Activated CD8-positive, alpha-beta T cell treated with anti-CD3 and anti-CD28 coated beads, Interleukin-2, amount 10 ng/mL, durations not matched to agents 7 days and 5 days (primary cell): ENCODE measurements at places on chromosomes 3 and 15. TPM values are rescaled to one million over a fixed set of nuclear protein-coding genes. Genes with fewer than 3 reads are reported as not detected.
A peak's percentile ranks its signal among the peaks of the same experiment; 100 is the strongest.

The PPARG gene
- total RNA-seq, result not detected

- peaks cover 5% of the 10 kb centered on the region for H3K27me3 ChIP-seq
- H3K27ac ChIP-seq, result no peak overlapping the region
- no peak for DNase-seq
Measured at GRCh38 chr15:35657679-35658311, 111.8 kb upstream of the DPH6 start.

The GNAT1 gene
- not detected for total RNA-seq

- no peaks in the 10 kb centered on the region for H3K4me1 ChIP-seq
- no peaks in the 10 kb centered on the region for H3K36me3 ChIP-seq
- no peak overlapping the region for H3K27ac ChIP-seq
Measured at GRCh38 chr3:139619484-139619883, 58.3 kb downstream of the NMNAT3 start.

The CACNA2D2 gene
- 0.95 TPM for total RNA-seq

The GOLGA8Q gene
- 5.5 TPM for total RNA-seq

DNA sequence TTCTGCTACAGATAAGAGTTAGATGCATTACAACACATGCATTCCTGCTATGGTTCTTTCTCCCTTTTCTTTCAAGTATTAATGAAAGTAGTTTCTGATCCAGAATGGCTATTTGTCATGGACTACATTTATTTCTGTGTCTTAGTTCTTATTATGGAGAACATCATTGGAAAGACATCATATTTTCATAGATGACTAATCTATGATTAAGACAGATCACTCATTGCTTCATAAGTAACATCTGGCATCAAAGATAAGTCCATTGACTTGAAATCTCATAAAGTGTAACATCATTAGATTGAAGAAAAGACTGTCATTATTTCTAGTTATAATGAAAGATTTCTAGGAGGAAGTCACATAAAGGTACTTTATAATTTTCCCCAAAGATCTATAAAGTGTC is 366.7 kb downstream of the NSUN3 start:
- H3K36me3 ChIP-seq, result no peaks in the 10 kb centered on the region
- H3K27ac ChIP-seq, result no peak overlapping the region
- H3K27me3 ChIP-seq, result no peaks in the 10 kb centered on the region
- H3K4me3 ChIP-seq, result no peak overlapping the region
- no peak for DNase-seq

GRCh38 chr3:183218826-183219225 is 34.2 kb upstream of the B3GNT5 start:
- peaks cover 3% of the 10 kb centered on the region for H3K36me3 ChIP-seq
- peaks cover 16% of the 10 kb centered on the region for H3K4me1 ChIP-seq
- no peaks in the 10 kb centered on the region for H3K27me3 ChIP-seq
- DNase-seq, result no peak
- H3K4me3 ChIP-seq, result no peak overlapping the region

The DPPA2 gene
- not detected for total RNA-seq

GRCh38 chr3:47892286-47893040 is 89.5 kb downstream of the DHX30 start:
- H3K27ac ChIP-seq, result no peak overlapping the region
- no peak for DNase-seq
- H3K4me3 ChIP-seq, result no peak overlapping the region
- no peaks in the 10 kb centered on the region for H3K27me3 ChIP-seq

- H3K36me3 ChIP-seq, result peaks cover 6% of the 10 kb centered on the region
- H3K4me1 ChIP-seq, result peaks cover 8% of the 10 kb centered on the region
- no peak overlapping the region for H3K27ac ChIP-seq
- H3K27me3 ChIP-seq, result no peaks in the 10 kb centered on the region
- no peak overlapping the region for H3K4me3 ChIP-seq
Measured at GRCh38 chr15:40688932-40689799, 5.8 kb upstream of the RAD51 start.

The RYR3 gene
- total RNA-seq, result not detected

- H3K36me3 ChIP-seq, result no peaks in the 10 kb centered on the region
- DNase-seq, result no peak
- peaks cover 11% of the 10 kb centered on the region for H3K27me3 ChIP-seq
Measured at GRCh38 chr15:80423215-80423614, 19.0 kb downstream of the ARNT2 start.

DNA sequence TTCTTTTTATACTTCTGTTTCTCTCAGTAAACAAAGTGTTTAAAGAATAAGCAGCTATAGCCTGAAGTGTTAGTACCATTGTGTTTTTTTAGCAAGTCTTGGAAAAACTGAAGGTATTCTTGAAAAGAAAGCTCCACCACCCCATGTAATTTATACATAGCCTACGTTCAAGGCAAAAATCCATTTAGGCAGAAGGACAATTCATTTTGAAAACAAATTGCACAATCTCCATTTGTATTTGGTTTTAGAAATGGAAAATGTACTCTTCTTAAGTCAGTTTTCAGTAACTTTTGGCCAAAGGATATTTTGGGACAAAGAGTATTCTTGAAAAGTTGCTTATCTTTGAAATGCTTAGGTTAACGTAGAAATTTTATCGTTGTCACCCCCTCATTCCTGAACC is 34.5 kb downstream of the PTPRG start:
- no peak overlapping the region for H3K27ac ChIP-seq
- H3K4me1 ChIP-seq, result no peaks in the 10 kb centered on the region
- no peaks in the 10 kb centered on the region for H3K36me3 ChIP-seq
- no peak for DNase-seq

The IQCH gene
- total RNA-seq, result 2.2 TPM

The KBTBD8 gene
- total RNA-seq, result 12.9 TPM

The GOLGA8K gene
- total RNA-seq, result not detected

GRCh38 chr3:58254144-58254543 is 16.6 kb downstream of the ABHD6 start:
- H3K27me3 ChIP-seq, result no peaks in the 10 kb centered on the region
- H3K36me3 ChIP-seq, result peaks cover 3% of the 10 kb centered on the region
- H3K4me3 ChIP-seq, result no peak overlapping the region
- H3K4me1 ChIP-seq, result peaks cover 11% of the 10 kb centered on the region

The FEZF2 gene
- total RNA-seq, result not detected

GRCh38 chr15:98312913-98313312 is 335.4 kb upstream of the IGF1R start:
- no peak overlapping the region for H3K27ac ChIP-seq
- peaks cover 3% of the 10 kb centered on the region for H3K27me3 ChIP-seq
- no peaks in the 10 kb centered on the region for H3K4me1 ChIP-seq
- H3K4me3 ChIP-seq, result no peak overlapping the region
- H3K36me3 ChIP-seq, result no peaks in the 10 kb centered on the region

DNA sequence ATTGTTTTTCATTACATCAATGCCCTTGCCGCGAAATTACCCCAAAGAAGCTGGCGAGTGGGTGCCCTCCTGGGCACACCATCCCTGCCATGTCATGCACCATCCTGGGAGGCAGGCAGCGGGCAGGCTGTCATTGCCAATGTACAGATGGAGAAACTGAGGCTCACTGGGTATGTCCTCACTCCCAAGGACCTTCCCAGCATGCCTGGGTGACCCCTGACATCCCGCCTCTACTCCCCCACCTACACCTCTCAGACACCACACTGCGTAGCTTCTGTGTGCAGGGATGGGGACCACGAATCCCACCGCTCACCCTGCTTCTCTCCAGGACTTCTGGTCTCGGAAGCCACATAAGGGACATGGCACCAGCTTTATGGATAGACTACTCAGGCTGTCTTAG is 41.0 kb upstream of the SLC41A3 start:
- no peak overlapping the region for H3K4me3 ChIP-seq
- H3K4me1 ChIP-seq, result no peaks in the 10 kb centered on the region

GRCh38 chr3:159828542-159828943 is 160.1 kb upstream of the IL12A start:
- peaks cover 3% of the 10 kb centered on the region for H3K27me3 ChIP-seq
- H3K4me1 ChIP-seq, result no peaks in the 10 kb centered on the region
- H3K4me3 ChIP-seq, result no peak overlapping the region
- no peak for DNase-seq
- no peaks in the 10 kb centered on the region for H3K36me3 ChIP-seq

The PLSCR5 gene
- not detected for total RNA-seq

DNA sequence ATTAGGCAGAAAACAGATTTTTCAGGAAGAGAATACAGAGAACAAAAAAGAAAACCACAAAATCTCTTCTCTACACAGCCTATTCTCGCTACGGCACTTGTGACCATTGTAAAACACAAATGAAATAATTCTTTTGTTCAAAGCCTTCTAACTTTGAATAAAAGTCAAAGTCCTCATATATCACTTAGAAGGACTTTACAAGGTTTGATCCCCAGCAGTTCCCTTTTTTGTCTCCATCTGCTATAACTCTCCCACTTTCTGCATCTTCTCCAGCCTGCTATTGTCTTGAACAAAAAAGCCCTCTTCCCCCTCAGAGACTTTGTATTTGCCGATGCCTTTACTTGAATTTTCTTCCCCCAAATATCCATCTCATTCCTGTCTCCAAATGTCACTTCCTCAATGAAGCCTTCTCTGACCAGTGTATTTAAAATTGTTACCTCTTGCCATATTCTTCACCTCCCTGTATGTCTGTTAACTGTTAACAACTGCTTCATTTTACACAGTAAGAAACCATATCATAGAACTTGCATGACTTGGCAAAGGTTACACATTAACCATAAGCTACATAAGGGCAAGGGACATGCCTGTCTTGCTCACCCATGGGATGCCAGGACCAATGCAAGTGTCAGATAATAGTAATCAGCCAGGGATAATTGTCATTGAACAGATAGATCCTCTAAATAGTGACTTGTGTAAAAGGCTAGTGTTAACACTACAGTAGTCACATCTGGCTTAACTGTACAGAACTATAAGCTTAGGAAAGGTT is 122.4 kb downstream of the CBLB start:
- peaks cover 67% of the 10 kb centered on the region for H3K4me1 ChIP-seq
- no peak for DNase-seq
- H3K27me3 ChIP-seq, result no peaks in the 10 kb centered on the region
- peaks cover 77% of the 10 kb centered on the region for H3K36me3 ChIP-seq

The TLR9 gene
- 0.52 TPM for total RNA-seq

GRCh38 chr3:46929324-46929723 is 47.2 kb downstream of the CCDC12 start:
- DNase-seq, result no peak
- H3K27ac ChIP-seq, result peak overlapping the region; percentile 66
- no peaks in the 10 kb centered on the region for H3K27me3 ChIP-seq
- H3K4me1 ChIP-seq, result peaks cover 90% of the 10 kb centered on the region

The ARPP19 gene
- 201 TPM for total RNA-seq

DNA sequence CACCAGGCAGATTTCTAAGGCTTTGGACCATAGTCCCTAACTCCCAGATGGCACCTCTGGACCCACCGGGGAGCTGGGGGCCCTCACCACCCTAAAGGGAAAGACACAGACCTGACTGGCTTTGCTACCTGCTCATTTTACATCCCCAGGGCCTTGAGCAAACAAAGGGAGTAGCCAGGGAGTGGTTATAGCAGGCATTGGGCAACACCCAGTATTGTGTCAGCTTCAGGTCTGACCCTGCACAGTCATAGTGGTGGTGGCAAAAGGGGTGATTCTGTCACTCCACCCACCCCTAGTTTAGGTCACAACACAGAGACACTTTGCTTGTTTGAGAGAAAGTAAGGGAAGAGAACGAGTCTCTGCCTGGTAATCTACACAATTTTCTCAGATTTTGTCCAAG is 352.5 kb downstream of the DIPK2A start:
- no peak overlapping the region for H3K4me3 ChIP-seq
- no peaks in the 10 kb centered on the region for H3K36me3 ChIP-seq
- H3K27me3 ChIP-seq, result no peaks in the 10 kb centered on the region
- no peak for DNase-seq
- no peaks in the 10 kb centered on the region for H3K4me1 ChIP-seq

The SMCO1 gene
- total RNA-seq, result not detected

DNA sequence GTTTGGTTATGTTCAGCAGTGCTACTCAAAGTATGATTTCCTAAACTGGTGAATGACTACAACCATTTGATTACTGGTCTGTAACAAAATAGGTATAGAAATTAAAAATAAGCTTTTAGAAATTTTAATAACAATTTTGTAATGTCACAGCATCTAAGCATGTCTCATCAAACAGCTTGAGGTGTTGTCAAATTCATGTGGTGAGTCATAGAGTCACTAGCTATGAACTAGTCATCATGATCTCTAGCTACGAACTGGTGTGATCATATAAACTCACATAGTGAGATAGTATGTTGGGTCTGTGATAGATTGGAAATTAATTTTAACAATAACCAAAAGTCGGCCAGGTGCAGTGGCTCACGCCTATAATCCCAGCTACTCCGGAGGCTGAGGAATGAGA is 213.9 kb upstream of the RBMS3 start:
- no peak overlapping the region for H3K27ac ChIP-seq
- DNase-seq, result no peak
- H3K4me3 ChIP-seq, result no peak overlapping the region
- H3K27me3 ChIP-seq, result no peaks in the 10 kb centered on the region
- no peaks in the 10 kb centered on the region for H3K4me1 ChIP-seq
- no peaks in the 10 kb centered on the region for H3K36me3 ChIP-seq
